Peyer's patch (tissue), 4 donors: ENCODE measurements at places on chromosomes 4 and X. TPM values are rescaled to one million over a fixed set of nuclear protein-coding genes. Genes with fewer than 3 reads are reported as not detected.

GRCh38 chr4:751676-752075 lies 46.0 kb downstream of the PCGF3 start:
- DNase-seq: no peak
- no peaks in the 10 kb centered on the region for H3K4me1 ChIP-seq
- no peaks in the 10 kb centered on the region for H3K27me3 ChIP-seq
- no peak overlapping the region for H3K4me3 ChIP-seq

DNA sequence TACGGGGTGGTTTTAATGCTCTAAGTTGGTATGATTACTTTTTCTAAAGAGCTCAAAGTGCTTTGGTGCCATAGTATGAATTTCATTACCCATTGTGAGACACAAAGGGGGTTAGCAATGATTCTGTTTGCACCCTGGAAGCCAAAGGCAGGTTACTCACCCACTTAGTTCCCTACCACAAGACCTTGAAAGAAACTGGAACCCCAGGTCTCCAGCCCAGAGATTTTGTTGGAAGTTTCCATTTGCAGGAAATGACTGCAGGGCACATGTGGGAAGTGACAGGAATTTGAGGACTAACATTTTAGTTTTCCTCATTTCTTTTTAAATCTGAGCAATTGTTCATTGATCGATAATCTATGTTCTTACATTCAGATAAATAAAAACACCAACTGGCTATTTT lies 1.8 kb upstream of the HS3ST1 start:
- DNase-seq: no peak
- no peaks in the 10 kb centered on the region for H3K27me3 ChIP-seq
- peaks cover 13% of the 10 kb centered on the region for H3K4me1 ChIP-seq
- H3K4me3 ChIP-seq: no peak overlapping the region
- no peak overlapping the region for H3K27ac ChIP-seq

- no peak for DNase-seq
- no peak overlapping the region for H3K4me3 ChIP-seq
- H3K27ac ChIP-seq: no peak overlapping the region
- H3K36me3 ChIP-seq: no peaks in the 10 kb centered on the region
Observed at GRCh38 chr4:52937829-52938228, 75.7 kb downstream of the RASL11B start.

DNA sequence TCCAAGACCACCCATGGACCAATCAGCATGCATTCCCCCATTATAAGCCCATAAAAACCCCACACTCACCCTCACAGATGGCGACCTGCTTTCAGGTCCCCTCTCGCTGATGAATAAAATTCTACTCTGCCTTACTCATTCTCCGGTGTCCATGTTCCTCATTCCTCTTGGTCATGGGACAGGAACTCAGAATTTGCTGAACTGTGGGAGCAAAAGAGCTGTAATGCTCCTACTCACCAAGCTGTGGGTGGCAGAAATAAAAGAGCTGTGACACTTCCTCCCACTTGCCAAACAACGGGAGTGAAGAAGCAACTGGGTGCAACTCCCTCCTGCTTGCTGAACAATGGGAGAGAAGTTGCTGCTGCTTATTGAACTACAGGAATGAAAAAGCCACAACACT lies 168.5 kb upstream of the PCDH18 start:
- no peaks in the 10 kb centered on the region for H3K4me1 ChIP-seq
- H3K36me3 ChIP-seq: no peaks in the 10 kb centered on the region
- DNase-seq: no peak

The GAGE12H gene
- not detected for total RNA-seq
